ENCODE measurements at places on chromosomes 2 and 18.

DNA sequence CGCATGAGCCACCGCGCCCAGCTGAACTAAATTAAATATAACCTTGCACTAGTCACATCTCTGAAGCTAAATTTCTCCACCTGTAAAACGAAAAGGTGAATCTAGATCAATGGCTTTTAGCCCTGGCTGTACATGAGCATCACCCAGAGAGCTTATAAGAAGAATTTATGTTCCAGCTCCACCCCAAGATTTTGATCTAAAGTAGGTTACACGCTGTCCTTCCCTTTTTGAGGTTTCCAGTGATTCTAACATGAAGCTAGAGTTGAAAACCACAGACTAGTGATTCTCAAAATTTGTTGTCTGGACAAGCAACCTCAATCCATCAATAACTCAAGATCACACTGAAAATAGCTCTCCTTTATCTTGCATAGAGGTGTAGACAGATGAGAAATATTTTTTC, 208.8 kb upstream of the CRIM1 start:
- peaks cover 14% of the 10 kb centered on the region for H3K4me1 ChIP-seq
- no peak overlapping the region for H3K27ac ChIP-seq
- DNase-seq: no peak
- H3K27me3 ChIP-seq: peaks cover 16% of the 10 kb centered on the region
- no peaks in the 10 kb centered on the region for H3K36me3 ChIP-seq

GRCh38 chr2:136045344-136045743, 59.9 kb upstream of the DARS1 start:
- H3K4me3 ChIP-seq: no peak overlapping the region
- H3K4me1 ChIP-seq: peaks cover 44% of the 10 kb centered on the region
- DNase-seq: no peak
- no peak overlapping the region for H3K27ac ChIP-seq
- H3K36me3 ChIP-seq: no peaks in the 10 kb centered on the region

GRCh38 chr18:7658701-7659100, 91.6 kb downstream of the PTPRM start:
- H3K4me3 ChIP-seq: no peak overlapping the region
- H3K36me3 ChIP-seq: no peaks in the 10 kb centered on the region
- no peaks in the 10 kb centered on the region for H3K4me1 ChIP-seq
- H3K27me3 ChIP-seq: no peaks in the 10 kb centered on the region

GRCh38 chr2:75098856-75099255, 100.5 kb downstream of the TACR1 start:
- H3K27me3 ChIP-seq: no peaks in the 10 kb centered on the region
- DNase-seq: no peak
- no peak overlapping the region for H3K4me3 ChIP-seq
- H3K36me3 ChIP-seq: peaks cover 3% of the 10 kb centered on the region

DNA sequence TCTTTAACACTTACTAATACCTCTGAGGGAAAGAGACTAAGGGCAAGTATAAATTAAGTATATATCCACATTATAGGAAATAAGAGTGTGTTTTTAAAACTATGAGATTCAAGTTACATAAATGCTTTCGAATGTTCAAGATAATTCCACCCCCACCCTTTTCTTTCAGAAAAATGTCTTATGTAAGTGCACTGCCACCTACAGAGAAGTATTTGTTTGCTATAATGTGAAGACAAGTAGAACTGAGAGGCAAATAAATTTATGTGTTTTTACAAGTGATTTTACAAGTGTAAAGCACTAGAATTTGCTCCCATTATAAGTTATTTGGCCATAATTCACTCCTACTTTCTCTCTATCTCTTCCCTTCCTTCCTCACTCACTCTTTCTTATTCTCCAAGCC, 99.9 kb upstream of the CRACDL start:
- H3K27ac ChIP-seq: no peak overlapping the region
- H3K4me3 ChIP-seq: no peak overlapping the region
- H3K4me1 ChIP-seq: no peaks in the 10 kb centered on the region
- H3K27me3 ChIP-seq: no peaks in the 10 kb centered on the region
- no peaks in the 10 kb centered on the region for H3K36me3 ChIP-seq

- peaks cover 12% of the 10 kb centered on the region for H3K4me1 ChIP-seq
- peaks cover 43% of the 10 kb centered on the region for H3K27me3 ChIP-seq
- H3K27ac ChIP-seq: no peak overlapping the region
- no peak overlapping the region for H3K4me3 ChIP-seq
These were observed 95.4 kb upstream of the BCL2L11 start for GRCh38 chr2:111025288-111025687.
